Lower leg skin (tissue), 4 donors: ENCODE measurements at places on chromosomes 12 and 14.

GRCh38 chr14:52391881-52392615, 77.9 kb downstream of the PTGER2 start:
- no peak for DNase-seq

DNA sequence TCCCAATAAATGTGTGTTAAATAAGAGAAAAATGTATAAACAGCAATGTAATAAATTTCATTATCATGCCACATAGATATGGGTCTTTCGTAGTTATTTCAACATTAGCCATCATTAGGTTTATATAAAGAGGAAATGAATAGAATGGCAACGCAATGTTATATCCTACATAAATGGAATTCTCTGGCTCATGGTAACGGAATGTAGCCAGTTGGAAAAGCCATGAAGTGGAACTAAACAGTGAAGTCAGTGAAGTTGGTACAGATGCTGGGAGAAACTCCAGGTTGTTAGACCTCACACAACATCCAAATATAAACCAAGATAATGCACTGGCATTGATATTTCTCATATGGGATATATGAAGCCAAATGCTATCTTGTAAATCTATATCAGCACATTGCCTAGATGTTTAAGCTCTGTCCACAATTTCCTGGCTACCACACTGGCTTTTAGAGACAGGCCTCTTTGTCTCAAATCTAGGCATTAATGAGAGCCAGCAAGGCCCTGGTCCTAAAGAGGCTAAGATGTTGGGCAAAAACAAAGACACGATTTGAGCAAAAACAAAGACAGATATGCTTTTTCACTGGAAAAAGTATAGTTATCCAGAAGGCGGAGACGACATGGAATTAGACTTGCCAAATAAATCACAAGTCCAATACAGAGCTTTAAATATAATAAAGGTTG, 861.0 kb downstream of the RPS29 start:
- DNase-seq: no peak

GRCh38 chr12:26319511-26319910, 124.1 kb downstream of the SSPN start:
- DNase-seq: peak; percentile 91

DNA sequence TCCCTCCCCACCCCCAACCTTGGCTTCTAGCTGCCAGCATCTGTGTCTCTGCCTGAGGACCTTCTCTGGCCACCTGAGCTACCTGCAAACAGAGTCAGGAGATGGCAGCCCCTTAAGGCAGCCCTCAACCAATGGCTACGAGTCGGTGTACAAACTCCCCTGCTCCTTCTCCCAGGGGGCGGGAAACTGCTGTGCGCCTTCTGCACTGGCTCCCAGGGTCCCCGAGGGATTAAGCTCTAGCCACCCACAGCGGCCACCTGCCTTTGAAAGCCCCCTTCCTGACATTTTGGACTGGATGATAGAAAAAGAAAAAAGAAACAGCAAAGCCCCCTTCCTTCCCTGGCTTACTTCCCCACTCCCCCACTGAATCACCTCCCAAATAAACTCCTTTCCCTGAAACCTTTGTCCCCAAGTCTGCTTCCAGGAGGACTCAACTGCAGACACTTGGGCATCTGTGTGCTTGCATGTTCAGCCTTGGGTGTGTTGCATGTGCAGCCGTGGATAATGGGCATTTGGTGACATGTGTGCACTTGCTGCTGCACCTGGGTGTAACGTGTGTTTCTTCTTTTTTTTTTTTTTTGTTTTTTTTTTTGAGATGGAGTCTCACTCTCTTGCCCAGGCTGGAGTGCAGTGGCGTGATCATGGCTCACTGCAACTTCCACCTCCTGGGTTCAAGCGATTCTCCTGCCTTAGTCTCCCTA, 6.0 kb downstream of the SDS start:
- no peak for DNase-seq

DNA sequence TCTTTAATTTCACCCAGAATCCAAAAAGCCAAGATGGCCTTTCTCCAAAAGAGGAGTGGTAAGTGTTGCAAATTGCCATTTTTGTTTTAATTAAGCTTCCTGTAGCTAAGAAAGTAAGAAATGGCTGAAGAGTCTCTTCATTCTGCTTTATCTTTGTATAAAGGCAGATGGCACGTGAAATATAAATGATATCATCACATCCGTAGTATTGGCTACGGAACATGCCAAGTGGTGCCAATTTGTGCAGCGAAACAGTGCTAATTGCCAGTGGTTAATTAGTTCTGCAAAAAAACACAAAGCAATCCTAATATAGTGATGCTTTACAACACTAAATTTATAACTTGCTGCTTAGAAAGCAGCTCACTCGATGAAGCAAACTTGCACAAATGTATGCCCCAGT, 29.4 kb downstream of the PLEKHG7 start:
- no peak for DNase-seq

- peak; percentile 89 for DNase-seq
These were observed 700 bp downstream of the PRKAG1 start for GRCh38 chr12:49017891-49018260.

GRCh38 chr14:85042301-85042700, 487.6 kb upstream of the FLRT2 start:
- no peak for DNase-seq

DNA sequence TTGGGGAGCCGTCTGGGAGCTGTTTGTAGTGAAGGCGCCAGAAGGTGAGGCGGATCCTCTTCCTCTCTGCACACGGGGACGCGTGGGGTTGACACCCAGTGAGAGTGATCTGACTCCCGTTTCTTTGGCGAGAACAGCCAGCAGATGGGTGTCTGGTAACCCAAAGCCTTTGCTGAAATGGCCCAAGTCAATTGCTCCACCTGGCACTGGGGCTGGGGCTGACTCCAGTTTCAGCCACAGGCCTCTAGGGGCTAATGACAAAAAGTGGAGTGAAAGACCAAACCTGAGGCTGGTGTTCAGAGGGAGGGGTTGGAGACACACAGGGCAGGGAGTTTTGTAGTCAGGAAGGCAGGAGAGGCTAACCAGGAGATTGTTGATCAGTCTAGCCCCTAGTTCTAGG, 87.0 kb downstream of the FRMD6 start:
- DNase-seq: no peak

- no peak for DNase-seq
These were observed 9.3 kb upstream of the GYS2 start for GRCh38 chr12:21613931-21614330.

- DNase-seq: no peak
These were observed 144.3 kb upstream of the FKBP4 start for GRCh38 chr12:2650261-2651067.

GRCh38 chr12:22257100-22257499, 77.4 kb downstream of the ST8SIA1 start:
- no peak for DNase-seq

GRCh38 chr12:19039515-19039914, 90.0 kb upstream of the PLEKHA5 start:
- no peak for DNase-seq

GRCh38 chr14:51908086-51908485, 47.7 kb downstream of the GNG2 start:
- no peak for DNase-seq

- no peak for DNase-seq
These were observed 253.4 kb upstream of the SFSWAP start for GRCh38 chr12:131457331-131458047.

GRCh38 chr12:90974286-90974685, 19.3 kb upstream of the CCER1 start:
- no peak for DNase-seq

GRCh38 chr12:14810167-14810952, 3.6 kb downstream of the SMCO3 start:
- DNase-seq: no peak

DNA sequence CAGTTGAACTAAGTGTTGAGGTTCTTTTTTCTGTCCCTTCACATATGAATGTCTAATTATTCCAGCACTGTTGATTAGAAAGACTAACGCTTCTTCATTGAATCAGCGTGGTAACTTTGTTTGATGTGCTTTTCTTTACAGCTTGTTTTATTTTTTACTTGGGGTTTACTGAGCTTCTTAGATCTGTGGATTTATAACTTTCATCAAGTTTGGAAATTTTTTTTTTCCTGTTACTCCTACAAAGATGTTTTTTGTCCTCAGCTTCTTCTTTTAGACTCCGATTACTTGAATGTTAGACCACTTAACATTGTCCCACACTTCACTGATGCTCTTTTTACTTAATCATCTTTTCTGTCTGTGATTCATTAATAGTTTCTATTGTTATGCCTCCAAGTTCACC, 31.5 kb downstream of the NTN4 start:
- DNase-seq: no peak
